ENCODE measurements at places on chromosomes 13 and 19.

GRCh38 chr19:44615863-44616247 is 2.5 kb downstream of the IGSF23 start:
- DNase-seq: no peak

- DNase-seq: no peak
These were observed 65.8 kb downstream of the GGACT start for GRCh38 chr13:100522618-100523309.

GRCh38 chr19:39915101-39915847 is 19.2 kb downstream of the FCGBP start:
- no peak for DNase-seq

DNA sequence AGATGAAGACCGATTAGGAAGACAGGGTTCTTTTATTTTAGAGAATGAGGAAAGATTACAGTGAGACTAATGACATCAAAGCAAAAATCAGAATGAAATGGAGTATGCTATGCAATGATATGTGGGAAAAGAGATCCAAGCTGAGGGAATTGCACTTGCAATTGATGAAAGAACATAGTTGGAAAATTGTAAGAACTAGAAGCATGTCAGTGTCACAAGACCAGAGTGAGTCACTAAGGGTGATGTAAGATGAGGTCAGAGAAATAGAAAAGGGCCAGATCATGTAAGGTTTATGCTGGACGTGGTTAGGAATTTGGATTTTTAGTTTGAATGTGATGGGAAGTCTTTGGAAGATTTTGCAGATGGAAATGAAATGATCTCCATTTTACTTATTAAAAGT is 1937.3 kb downstream of the OLFM4 start:
- peak; percentile 0 for DNase-seq

- DNase-seq: no peak
These were observed 11.6 kb downstream of the CLDN10 start for GRCh38 chr13:95564091-95564490.

DNA sequence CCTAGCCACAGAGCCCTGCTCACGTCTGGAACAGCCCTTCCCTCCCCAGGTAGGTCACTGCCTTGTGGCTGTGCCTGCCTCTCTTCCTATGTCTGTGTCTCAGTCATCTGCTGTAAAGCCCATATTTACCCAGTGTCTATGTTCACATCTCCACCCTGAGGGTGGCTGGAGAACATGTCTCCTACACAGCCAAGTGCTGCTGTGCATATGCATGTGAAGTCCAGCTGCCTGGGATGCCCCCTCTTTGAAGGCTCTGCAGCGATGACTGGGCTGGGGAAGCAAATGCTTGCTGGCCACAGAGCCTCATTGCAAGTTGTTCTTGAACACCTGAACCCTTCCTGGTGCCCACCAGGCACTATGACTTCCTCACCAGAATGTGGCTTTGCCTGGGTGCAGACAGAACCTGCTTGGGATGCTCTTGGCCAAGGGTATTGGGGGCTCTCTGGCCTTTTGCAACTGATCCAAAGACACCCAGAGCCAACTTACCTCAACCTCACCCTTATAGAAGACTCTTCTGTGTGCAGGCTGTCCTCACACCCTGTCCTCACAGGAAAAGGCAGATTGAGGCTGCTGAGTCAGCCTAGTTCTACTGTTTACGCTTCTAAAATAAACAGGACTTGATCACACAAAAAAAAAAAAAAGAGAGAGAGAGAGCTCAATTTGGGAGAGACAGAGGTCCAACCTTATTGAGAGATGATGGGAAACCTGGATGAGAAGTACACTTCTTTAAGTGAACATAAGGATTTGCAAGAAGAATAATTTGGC is 26.5 kb downstream of the MRPL57 start:
- DNase-seq: peak; percentile 20

GRCh38 chr13:59963827-59964226 is 199.9 kb downstream of the DIAPH3 start:
- DNase-seq: no peak

DNA sequence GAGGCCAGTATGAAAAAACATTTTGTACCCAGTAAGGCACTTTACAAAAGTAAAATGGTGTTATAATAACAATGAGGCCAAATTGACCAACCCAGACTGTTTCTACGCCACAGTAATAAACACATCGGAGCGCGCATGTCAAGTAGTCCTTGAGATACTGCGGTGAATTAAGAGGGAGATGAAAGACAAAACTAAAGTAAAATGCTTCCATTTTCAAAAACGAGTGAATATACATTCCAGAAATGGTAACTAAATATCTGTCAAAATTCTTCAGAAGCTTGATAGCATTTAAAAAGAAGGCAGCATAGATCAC is 19.0 kb downstream of the N4BP2L1 start:
- no peak for DNase-seq

DNA sequence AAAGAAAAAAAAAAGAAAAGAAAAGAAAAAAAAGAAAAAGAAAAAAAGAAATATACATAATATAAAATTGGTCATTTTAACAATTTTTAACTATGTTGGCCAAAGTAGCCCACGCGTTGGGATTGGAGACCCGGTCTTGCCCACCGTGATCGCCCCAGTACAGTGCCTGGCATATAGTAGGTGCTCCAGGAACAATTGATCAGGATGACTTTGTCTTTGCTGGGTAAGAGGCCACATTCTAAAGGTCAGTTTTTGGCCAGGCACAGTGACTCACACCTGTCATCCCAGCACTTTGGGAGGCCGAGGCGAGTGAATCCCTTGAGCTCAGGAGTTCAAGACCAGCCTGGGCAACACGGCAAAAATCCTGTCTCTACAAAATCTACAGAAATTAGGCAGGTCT is 3.8 kb upstream of the ANGPTL4 start:
- DNase-seq: no peak

GRCh38 chr13:71454509-71454908 is 412.5 kb downstream of the DACH1 start:
- DNase-seq: no peak

GRCh38 chr13:97559030-97559429 is 125.1 kb downstream of the RAP2A start:
- no peak for DNase-seq

GRCh38 chr13:113106711-113107351 is 1.2 kb downstream of the F7 start:
- no peak for DNase-seq

DNA sequence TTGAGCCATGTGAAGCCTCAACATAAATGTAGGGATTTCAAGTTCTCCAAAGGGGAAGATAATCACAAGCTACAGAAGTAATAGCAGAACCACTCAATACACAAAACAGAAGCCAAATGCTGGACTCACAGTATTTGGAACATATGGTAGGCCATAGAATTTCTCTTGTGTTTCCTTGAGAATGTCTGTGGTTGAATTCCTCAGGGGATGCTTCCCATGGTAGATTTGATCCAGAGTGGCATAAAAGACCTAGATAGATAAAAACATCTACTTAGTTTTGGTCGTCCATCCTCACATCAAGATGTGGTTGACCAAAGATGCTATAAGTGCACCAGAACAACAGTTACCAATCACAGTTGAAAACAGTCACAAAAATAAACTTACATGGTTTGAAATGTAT is 83.4 kb downstream of the MIPEP start:
- no peak for DNase-seq

DNA sequence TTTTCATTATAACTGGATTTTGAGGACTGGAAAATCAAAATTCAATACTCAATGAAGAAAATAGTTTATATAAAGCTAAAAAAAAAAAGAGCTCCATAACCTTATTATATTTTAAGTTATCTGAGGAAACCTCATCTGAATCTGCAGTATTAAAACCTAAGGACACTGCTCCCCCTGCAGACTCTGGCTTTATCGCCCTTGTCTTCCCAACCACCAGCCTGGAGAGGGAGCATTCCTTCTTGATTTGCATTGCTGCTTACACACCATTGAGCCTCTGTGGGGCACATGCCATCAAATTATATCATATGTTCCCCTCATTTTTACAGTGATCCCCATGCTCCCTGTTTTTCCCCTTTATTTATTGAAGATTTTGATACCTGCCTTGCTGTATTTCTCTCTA is 871.4 kb upstream of the GPC6 start:
- no peak for DNase-seq

DNA sequence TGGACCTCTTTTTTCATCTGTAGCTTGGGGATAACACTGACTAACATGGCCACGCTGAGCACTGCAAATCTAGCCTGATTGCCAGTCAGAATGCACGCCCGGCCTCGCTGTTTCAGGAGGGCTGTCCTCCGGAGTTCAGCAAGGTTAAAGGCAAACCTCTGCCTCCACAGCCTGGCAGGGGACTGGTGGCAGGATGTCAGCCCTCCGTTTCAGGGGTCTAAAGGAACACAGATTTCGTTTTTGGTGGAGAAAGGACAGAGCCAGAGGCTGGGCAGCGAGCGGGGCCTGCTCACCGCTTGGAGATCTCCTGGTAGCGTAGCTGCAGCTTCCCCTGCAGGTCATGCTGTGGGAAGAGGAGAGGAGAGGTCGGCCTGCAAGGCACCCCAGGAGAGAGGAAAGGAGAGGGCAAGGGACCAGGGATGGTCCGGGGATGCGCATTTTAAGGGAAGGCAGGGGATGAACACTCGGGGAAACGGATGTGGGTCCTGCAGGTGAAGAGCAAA is 560 bp downstream of the NDUFA7 start:
- DNase-seq: no peak

DNA sequence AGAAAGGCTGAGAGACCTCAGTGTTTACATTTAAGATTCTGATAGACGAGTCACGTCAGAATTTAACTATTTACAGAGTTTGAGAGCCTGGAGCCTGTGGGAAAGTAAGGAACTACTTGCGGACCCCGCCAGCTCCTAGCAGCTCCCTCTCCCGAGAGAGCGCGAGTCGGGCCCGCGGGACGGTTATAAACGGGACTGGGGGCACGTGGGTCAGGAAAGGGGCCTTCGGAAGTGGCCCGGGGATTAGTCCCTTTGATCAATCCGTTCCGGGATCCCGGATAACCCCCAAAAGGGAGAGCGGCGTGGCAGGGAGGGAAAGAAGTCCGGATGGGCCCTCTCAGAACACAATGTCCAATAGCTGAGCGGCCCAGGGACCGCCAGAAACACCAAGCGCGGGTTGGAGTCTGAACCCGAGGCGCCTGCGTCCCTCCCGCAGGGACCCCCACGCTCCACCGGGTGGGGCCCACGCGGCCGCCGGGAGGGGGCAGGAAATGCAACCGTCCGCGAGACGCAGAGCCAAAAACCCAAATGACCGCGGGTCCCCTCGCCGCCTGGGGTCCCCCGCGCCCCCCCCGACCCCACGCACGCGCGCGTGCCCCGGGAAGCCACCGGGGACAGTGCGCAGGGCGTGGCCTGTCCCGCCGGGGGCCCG is 3.6 kb downstream of the ZIC5 start:
- no peak for DNase-seq

GRCh38 chr19:17279436-17279835 is 2.3 kb upstream of the ANKLE1 start:
- DNase-seq: no peak

- no peak for DNase-seq
These were observed 28.9 kb downstream of the ARHGEF7 start for GRCh38 chr13:111143865-111144540.

GRCh38 chr13:19681517-19681916 is 48.1 kb downstream of the MPHOSPH8 start:
- no peak for DNase-seq
